ENCODE measurements at places on chromosomes 5 and 9.

- DNase-seq: no peak
These were observed 987 bp downstream of the FBXW5 start for GRCh38 chr9:136943291-136944211.

- DNase-seq: no peak
These were observed 82.6 kb downstream of the WNK2 start for GRCh38 chr9:93266521-93267001.

DNA sequence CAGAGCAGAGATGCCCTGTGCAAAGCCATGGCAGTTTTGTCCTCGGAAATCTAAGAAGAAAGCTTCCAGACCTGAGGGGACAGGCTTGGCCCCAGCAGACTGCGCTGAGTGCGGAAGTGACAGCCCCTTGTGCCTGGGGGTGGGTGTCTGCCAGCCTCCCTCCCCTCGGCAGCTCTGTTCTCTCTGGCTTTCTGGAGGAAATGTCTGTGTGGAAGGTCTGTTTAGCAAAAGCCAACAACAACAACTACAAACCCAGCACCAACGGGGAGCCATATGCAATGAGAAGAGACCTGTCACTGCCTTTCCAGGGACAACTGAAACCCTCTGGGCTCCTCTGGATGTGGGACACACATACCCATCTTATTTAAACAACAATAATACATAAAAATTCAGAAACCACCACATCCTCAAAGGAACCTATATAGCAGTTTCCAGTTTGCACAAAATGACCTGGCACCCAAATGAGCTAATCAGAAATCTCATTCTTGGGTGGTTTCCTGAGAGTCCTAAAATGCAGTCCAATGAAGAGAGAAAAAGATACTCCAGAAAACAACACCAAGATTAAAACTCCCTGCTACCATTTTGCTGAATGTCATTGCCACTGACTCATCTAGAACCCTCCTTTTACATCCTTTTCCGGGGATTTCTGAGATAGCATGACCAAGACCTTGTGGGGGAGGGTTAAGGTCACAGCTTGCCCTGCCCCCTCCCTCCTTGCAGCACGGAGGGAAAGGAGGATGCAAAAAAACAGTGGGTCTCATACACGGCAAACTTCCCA is 97.7 kb downstream of the AK8 start:
- DNase-seq: no peak

DNA sequence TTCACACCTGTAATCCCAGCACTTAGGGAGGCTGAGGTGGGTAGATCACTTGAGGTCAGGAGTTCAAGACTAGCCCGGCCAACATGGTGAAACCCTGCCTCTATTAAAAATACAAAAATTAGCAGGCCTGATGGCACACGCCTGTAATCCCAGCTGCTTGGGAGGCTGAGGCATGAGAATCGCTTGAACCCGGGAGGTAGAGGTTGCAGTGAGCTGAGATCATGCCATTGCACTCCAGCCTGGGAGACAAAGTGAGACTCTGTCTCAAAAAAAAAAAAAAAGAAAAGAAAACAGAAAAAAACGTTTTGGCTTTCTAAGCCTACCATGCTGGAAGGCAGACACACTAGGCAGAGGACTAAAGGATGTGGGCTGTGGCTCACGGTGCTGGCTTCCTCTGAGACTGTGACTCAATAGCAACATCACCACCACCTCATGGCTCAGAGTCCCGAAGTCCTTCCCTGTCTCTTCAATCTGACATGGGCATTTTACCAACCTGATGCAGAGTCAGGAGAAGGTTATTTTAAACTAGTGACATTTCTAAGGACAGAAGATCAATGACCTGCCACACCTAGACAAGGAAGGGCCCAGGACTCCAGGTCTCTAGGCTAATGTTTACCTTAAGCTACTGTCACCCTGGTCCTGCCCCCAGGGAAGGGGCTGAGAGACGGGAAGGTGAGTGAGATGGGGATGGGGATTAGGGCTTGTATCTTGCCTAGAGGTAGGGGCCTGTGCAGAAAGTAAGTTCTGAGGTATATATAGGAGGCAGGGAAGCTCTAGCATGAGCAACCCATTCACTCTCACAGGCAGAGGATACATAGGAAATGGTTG is 3.7 kb downstream of the ECSCR start:
- DNase-seq: no peak

DNA sequence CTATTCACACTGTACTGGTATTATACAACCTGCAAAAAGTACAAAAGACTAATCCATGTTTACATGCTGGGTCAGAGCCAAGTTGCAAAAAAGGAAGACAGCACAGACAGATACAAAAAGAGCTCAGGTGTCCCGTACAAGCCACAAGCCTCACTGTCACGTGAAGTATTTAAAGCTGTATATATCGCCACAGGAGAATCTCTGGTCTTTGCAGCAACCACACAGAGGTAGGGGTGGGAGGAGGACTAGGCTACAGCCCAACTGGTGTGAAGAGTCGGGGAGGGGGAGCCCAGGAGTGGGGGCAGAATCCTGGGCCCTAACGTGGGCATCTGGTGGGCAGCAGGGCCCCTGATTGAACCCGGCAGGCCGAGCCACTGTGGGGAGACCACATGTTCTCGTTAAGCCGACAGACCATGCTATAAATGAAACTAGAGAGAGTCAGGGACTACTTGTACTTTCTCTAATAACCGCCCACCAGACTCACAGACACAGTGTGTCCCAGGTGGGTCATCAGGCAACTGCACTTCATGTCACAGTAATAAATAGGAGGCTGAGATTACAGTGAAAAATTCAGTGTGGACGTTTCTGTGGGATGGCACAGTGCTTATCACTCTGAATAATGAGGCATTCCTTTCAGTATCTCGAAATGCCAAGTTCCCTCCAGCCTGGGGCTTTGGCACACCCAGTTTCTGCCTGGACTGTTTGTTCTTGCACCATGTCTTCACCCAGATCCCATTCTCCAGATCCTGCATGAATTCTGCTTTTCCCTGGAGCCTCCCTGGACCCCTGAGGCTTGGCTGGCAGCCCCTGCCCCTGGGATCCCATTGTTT is 79.3 kb upstream of the SH3PXD2B start:
- DNase-seq: no peak

GRCh38 chr9:85332487-85332886 is 409.3 kb downstream of the AGTPBP1 start:
- DNase-seq: no peak

GRCh38 chr9:74496819-74497747 is at the start of gene RORB:
RORB (plus strand) TSS chr9:74497335; CDS start chr9:74497977, 642 bp downstream.
- DNase-seq: no peak

- DNase-seq: no peak
These were observed 8.2 kb downstream of the ALDOB start for GRCh38 chr9:101427358-101427757.
